ENCODE measurements at places on chromosomes 5 and 9.

DNA sequence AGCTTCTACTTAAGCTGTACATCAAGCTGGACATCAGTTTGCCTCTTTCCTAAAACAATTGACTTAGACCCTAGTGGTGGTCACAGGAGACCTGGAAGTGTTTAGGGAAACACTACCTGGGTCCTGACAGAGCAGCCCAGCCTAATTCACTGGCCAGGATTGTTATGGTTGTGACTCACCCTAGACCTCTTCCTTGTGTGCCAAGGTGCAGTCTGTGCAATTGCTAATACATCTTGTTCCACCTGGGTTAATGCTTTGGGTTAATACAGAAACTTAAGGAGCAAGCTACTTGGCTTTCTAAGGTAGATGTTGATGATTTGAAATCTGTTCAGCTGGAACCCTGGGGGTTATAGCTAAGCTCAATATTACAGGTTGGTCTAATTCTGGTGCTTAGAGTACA, 48.7 kb upstream of the SLC46A2 start:
- DNase-seq: no peak

GRCh38 chr9:21255538-21256212, 15.9 kb upstream of the IFNA14 start:
- DNase-seq: no peak

GRCh38 chr9:95156074-95156473, 161.4 kb downstream of the FANCC start:
- no peak for DNase-seq

DNA sequence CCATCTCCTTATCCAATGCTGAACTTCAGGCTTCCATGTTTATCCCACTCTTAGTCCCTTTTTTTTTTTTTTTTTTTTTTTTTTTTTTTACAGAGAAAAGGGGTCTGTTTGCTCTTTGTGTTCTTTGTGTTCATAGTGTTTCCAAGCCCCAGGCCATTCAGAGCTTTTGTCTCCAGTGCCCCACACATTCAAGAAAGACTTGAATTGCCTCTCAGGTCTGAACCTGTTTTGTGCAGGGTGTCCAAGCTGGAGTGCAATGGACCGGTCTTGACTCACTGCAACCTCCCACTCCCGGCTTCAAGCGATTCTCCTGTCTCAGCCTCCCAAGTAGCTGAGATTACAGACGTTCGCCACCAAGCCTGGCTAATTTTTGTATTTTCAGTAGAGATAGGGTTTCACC, 191.2 kb downstream of the PALM2AKAP2 start:
- DNase-seq: no peak

GRCh38 chr5:2139478-2139877, 256.8 kb upstream of the IRX4 start:
- no peak for DNase-seq

- no peak for DNase-seq
These were observed 23.6 kb upstream of the ELL2 start for GRCh38 chr5:95985249-95985648.

DNA sequence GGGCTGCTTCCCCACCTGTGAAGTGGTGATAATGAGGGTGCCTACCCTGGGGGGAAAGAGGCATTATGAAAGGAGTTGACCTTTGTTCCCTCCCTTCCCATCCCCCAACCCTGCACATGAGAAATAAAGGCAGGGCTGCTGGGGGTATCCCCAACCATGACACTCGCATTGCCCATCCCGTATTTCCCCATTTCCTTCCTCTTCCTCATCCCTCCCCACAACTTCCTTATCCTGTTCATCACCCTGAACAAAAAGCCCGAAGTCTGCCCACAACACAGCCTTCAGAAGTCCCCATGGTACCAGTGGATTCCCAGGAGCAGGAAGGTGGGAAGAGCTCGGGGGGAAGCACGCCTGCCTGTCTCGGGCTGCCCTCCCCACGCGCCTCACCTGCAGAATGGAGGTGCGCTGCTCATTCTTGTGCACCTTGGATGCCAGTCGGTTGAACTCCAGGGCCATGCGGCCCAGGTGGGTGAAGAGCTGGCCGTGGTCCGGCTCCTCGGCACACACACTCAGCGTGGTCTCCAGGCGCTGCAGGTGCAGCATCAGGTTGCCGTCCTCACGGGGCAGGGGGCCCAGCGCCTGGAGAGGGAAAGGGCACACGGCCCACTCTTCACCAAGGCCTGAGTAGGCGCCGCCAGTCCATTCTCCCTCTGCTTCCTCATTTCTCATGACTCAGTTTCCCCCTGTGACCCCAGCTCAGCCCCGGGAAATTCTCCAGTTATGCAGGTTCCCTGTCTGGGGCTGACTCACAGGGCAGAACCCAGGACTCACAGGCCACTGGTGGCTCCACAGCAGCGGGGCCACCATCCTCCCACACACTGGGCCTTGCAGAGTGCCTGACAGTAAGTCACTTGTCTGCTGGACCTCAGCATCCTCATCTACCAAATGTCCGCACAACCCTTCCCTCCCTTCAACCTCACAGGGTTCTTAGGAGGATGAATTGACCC, 24.2 kb downstream of the TNIP1 start:
- no peak for DNase-seq
